ENCODE measurements at places on chromosomes 16 and 17. TPM values are rescaled to one million over a fixed set of nuclear protein-coding genes. Genes with fewer than 3 reads are reported as not detected.

The PGAP6 gene
- total RNA-seq = 59.0 TPM

- no peaks in the 10 kb centered on the region for H3K27me3 ChIP-seq
- no peaks in the 10 kb centered on the region for H3K36me3 ChIP-seq
- H3K4me1 ChIP-seq = peaks cover 20% of the 10 kb centered on the region
Measured at GRCh38 chr17:9286434-9286833, 265.1 kb downstream of the NTN1 start.

The KLHDC4 gene
- total RNA-seq = 99.4 TPM

GRCh38 chr16:81261049-81261648 is 22.7 kb downstream of the BCO1 start:
- DNase-seq = no peak
- H3K4me1 ChIP-seq = no peaks in the 10 kb centered on the region
- peaks cover 10% of the 10 kb centered on the region for H3K27me3 ChIP-seq
- H3K27ac ChIP-seq = no peak overlapping the region
- no peaks in the 10 kb centered on the region for H3K36me3 ChIP-seq
- H3K4me3 ChIP-seq = no peak overlapping the region

The GGA3 gene
- total RNA-seq = 95.2 TPM

- no peak overlapping the region for H3K27ac ChIP-seq
- peaks cover 4% of the 10 kb centered on the region for H3K36me3 ChIP-seq
- H3K27me3 ChIP-seq = no peaks in the 10 kb centered on the region
- peaks cover 28% of the 10 kb centered on the region for H3K4me1 ChIP-seq
- DNase-seq = no peak
- no peak overlapping the region for H3K4me3 ChIP-seq
Measured at GRCh38 chr16:84141143-84141670, 3.8 kb downstream of the HSDL1 start.

The SLC6A4 gene
- not detected for total RNA-seq

- H3K36me3 ChIP-seq = peaks cover 5% of the 10 kb centered on the region
- H3K27ac ChIP-seq = peak overlapping the region; percentile 70
- DNase-seq = peak; percentile 74
- peaks cover 43% of the 10 kb centered on the region for H3K4me1 ChIP-seq
- peaks cover 5% of the 10 kb centered on the region for H3K27me3 ChIP-seq
- H3K4me3 ChIP-seq = peak overlapping the region; percentile 82
Measured at GRCh38 chr17:76139801-76140660, 1.0 kb downstream of the FOXJ1 start.

- DNase-seq = no peak
- H3K36me3 ChIP-seq = no peaks in the 10 kb centered on the region
Measured at GRCh38 chr17:19357761-19358160, 4.8 kb downstream of the B9D1 start.

GRCh38 chr17:33199571-33200510 is 93.3 kb downstream of the ASIC2 start:
- no peaks in the 10 kb centered on the region for H3K4me1 ChIP-seq
- H3K27me3 ChIP-seq = peaks cover 2% of the 10 kb centered on the region

DNA sequence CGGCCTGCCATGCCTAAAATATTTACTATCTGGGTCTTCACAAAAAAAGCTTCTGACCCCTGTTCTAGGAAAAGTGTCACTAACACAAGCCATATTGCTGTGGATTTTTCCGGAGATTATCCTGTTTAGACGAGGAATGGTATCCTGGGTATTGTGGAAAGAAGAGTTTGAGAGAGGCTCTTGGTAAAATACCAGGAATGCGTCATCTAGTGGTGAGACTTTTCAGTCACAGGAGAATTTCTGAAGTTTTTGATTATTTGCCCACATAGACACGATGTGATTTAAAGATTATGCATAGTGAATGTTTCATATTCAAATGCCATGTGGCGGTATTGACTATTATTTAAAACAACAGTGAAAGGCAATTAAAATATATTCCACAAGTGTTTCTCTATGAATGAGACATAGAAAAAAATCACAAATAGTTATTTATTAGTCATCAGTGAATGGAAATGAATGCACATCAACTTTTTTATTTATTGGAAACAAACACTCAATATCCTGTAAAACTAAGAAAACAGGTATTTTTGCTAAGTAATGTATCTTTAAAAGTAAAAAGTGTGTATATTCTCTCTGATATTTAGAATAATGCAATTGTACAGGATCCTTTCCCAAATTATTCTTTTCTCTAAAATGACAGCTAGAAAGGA is 7.8 kb downstream of the KRT28 start:
- no peaks in the 10 kb centered on the region for H3K36me3 ChIP-seq
- H3K27me3 ChIP-seq = peaks cover 18% of the 10 kb centered on the region
- no peak overlapping the region for H3K4me3 ChIP-seq

The MMP25 gene
- 60.4 TPM for total RNA-seq

DNA sequence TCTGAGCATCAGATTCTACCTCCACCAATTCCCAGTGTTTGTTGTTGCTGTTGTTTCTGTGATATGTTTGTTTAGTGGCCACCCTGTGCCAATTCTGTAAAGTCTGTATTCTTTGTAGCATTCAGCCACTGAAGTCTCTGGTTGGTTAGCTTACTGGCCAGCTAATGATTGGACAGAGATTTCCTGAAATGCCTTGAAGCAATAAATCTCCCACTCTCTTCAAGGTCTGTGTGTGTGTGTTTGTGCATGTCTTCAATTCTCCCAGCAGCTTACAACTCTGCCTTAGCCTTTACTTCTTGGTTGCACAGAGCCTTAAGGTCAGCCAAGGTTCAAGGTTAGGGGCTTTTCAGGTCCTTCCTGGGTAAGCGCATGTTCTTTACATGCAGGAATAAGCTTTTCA is 38.2 kb downstream of the PRPSAP2 start:
- H3K4me3 ChIP-seq = no peak overlapping the region
- peaks cover 63% of the 10 kb centered on the region for H3K36me3 ChIP-seq
- DNase-seq = no peak
- H3K4me1 ChIP-seq = peaks cover 17% of the 10 kb centered on the region
- H3K27me3 ChIP-seq = no peaks in the 10 kb centered on the region

- DNase-seq = no peak
- peaks cover 32% of the 10 kb centered on the region for H3K4me1 ChIP-seq
- H3K27ac ChIP-seq = peak overlapping the region; percentile 96
- H3K27me3 ChIP-seq = peaks cover 2% of the 10 kb centered on the region
- peaks cover 2% of the 10 kb centered on the region for H3K36me3 ChIP-seq
Measured at GRCh38 chr17:76670718-76671122, 27.2 kb upstream of the ST6GALNAC1 start.

- DNase-seq = no peak
- peaks cover 23% of the 10 kb centered on the region for H3K4me1 ChIP-seq
- no peak overlapping the region for H3K27ac ChIP-seq
- H3K36me3 ChIP-seq = no peaks in the 10 kb centered on the region
- H3K4me3 ChIP-seq = no peak overlapping the region
- H3K27me3 ChIP-seq = no peaks in the 10 kb centered on the region
Measured at GRCh38 chr16:49439676-49440075, 66.1 kb downstream of the C16orf78 start.

DNA sequence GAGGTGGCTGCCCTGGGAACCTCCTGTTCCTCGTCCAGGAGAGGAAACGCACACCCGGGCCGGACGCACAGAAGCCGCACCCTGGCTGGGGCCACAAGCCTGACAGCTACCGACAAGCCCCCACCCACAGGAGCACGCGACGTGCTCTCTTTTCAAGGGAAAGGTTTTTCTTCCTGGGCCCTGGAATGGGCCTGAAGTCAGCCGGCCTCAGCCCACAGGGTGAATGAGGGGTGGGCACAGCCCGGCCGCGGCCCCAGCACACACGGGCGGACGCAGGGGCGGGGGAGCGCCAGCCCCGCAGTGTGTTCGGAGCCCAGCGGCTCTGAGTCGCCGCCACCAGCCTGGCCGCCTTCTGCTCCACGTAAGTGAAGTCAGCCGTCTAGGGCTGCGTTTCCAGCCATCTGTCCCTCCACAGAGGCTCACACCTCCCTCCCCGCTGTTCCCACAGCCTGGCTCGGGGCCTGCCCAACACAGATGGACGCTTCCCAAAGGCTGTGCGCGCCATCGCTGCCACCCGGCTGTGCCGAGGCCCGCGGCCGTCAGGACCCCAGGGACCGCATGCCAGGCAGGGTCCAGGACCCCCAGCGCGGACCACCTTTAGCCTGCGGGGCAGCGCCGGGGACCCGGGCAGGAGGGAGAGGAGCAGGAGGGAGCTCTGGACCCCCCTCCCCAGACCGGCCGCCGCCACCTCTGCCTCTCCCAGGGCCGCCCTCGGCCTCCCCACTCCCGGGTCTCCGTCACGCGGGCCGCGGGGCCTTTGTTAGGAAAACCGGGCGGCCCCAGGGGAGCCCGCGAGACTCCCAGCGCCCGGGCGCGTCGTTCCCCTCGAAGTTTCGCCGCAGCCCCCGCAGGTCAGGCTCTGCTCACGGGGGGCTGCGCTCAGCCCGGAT is 36.8 kb downstream of the CBFA2T3 start:
- H3K27ac ChIP-seq = no peak overlapping the region
- no peak for DNase-seq
- no peak overlapping the region for H3K4me3 ChIP-seq
- peaks cover 51% of the 10 kb centered on the region for H3K27me3 ChIP-seq
- H3K4me1 ChIP-seq = peaks cover 5% of the 10 kb centered on the region
- H3K36me3 ChIP-seq = no peaks in the 10 kb centered on the region

DNA sequence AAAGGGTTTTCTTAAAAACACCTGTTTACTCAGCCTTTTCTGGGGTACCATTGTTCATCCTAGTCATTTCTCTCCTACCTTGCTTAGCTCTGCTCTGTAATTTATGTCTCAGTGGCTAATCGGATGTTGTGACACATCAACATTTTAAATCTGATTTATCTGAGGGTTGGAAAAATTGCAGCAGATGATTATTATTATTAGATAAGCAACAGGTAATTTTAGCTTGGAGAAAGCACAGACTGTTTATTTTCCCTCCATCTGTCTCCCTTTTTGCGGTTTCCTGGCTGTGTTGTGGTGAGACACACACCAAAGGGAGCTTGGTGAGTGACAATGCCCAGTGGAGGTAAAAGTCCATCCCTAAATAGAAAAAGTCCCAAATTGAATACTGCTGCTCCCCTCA is 389.9 kb downstream of the UTP18 start:
- no peaks in the 10 kb centered on the region for H3K36me3 ChIP-seq
- no peak for DNase-seq
- no peak overlapping the region for H3K27ac ChIP-seq
- peaks cover 2% of the 10 kb centered on the region for H3K27me3 ChIP-seq

- H3K27me3 ChIP-seq = no peaks in the 10 kb centered on the region
- H3K4me3 ChIP-seq = no peak overlapping the region
- H3K36me3 ChIP-seq = no peaks in the 10 kb centered on the region
- peaks cover 3% of the 10 kb centered on the region for H3K4me1 ChIP-seq
Measured at GRCh38 chr17:10724546-10725195, 5.2 kb downstream of the TMEM220 start.

The GP1BA gene
- total RNA-seq = not detected

The MGAT5B gene
- total RNA-seq = 0.43 TPM

The CRAMP1 gene
- total RNA-seq = 25.2 TPM

The PIMREG gene
- 20.6 TPM for total RNA-seq

DNA sequence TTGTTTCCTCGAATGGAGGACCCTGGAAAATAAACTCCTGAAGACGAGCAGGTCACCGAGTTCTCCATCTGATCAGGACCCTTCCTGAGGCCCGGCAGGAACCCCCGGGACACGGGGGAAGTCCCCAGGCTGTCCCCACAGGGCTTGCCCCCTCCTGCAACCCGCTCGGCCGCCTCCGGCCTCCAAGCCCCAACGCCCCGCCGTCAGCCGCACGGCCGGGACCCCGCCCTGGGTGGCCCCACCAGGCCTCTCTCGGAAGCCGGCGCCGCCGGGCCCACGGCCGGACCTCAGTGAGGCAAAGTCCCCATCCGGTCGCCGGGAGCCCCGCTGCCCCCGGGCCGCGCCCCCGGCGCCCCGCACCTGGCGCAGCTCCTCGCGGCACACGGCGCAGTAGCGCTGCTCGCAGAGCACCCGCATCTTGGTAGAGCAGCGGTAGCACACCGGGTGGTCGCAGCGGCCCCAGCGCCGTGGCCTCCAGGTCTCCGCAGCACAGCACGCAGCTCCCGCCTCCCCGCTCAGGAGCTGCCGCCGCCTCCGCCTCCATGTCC is 383 bp downstream of the ZNF598 start:
- peak overlapping the region; percentile 93 for H3K4me3 ChIP-seq
- H3K27ac ChIP-seq = peak overlapping the region; percentile 92
- no peaks in the 10 kb centered on the region for H3K27me3 ChIP-seq
- H3K36me3 ChIP-seq = no peaks in the 10 kb centered on the region
- peak; percentile 64 for DNase-seq

DNA sequence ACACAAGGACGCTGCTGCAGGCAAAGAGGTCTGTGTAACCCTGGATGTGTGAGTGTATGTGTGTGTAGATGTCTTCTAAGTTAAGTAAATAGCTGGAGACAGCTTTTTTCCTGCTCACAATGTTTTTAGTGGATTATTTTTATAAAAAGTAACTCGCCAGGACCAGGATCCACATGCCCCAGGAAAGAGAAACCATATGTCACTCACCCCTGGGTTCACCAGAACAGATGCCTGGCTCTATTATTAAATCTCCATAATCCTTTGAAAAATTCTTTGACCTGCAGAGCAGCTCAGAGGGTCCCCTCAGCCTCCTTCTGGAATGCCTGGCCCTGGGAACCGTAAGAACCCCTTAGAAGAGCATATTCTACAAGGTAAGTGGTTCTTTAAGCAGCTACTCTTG is 18.0 kb downstream of the ABCC12 start:
- no peaks in the 10 kb centered on the region for H3K4me1 ChIP-seq
- peaks cover 7% of the 10 kb centered on the region for H3K27me3 ChIP-seq
- no peak overlapping the region for H3K4me3 ChIP-seq
- no peaks in the 10 kb centered on the region for H3K36me3 ChIP-seq
- no peak overlapping the region for H3K27ac ChIP-seq

GRCh38 chr16:75263963-75264445 is 12.6 kb upstream of the BCAR1 start:
- H3K4me3 ChIP-seq = no peak overlapping the region
- peaks cover 57% of the 10 kb centered on the region for H3K27me3 ChIP-seq
- H3K36me3 ChIP-seq = no peaks in the 10 kb centered on the region
- no peak for DNase-seq
- no peak overlapping the region for H3K27ac ChIP-seq
- no peaks in the 10 kb centered on the region for H3K4me1 ChIP-seq

- H3K36me3 ChIP-seq = peaks cover 31% of the 10 kb centered on the region
- H3K4me3 ChIP-seq = no peak overlapping the region
- H3K27me3 ChIP-seq = no peaks in the 10 kb centered on the region
- H3K27ac ChIP-seq = peak overlapping the region; percentile 44
Measured at GRCh38 chr16:66740533-66740932, 10.9 kb downstream of the DYNC1LI2 start.

DNA sequence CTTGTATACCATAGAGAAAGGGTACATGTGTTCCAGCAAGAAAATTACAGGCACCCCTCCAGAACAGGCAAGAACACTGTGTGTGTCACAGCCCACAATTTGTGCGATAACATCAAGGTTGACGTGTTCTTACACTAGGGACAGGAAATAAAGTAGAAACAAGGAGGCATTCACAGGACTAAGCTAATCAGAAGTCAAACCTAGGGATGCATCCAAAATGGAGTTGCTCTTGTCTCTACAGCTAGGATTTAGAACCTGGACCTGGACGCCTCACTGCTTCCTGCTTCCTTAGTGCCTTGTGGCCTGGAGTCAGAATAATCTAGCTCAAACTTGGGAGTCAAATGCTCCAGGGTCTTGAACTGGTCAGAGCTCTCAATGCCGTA is 41.3 kb downstream of the GINS3 start:
- H3K36me3 ChIP-seq = no peaks in the 10 kb centered on the region
- DNase-seq = no peak
- H3K27ac ChIP-seq = no peak overlapping the region
- no peak overlapping the region for H3K4me3 ChIP-seq
- peaks cover 13% of the 10 kb centered on the region for H3K27me3 ChIP-seq
